T-cell (primary cell): ENCODE measurements at places on chromosomes 4 and X. TPM values are rescaled to one million over a fixed set of nuclear protein-coding genes. Genes with fewer than 3 reads are reported as not detected.

DNA sequence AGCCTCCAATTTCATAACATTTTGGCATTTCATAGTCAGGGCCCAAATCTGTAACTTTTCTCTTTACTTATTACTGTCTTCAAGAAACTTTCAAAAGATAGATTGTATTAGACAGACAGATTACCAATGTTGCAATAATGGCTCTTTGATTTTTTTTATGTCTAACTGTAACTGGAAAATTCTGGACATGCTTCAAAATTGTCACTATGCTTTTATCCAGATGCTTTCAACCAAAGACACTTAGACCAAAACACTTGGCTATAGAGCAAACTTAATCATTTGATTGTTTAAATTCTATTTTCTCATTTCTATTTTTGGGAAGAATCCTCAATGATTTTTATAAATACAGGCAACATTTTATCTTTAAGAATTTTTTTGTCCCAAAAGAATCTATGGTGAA lies 10.4 kb downstream of the ZXDA start:
- DNase-seq, result no peak

- DNase-seq, result no peak
Measured at GRCh38 chr4:60187428-60187827, 1012.7 kb upstream of the ADGRL3 start.

The FMR1NB gene
- total RNA-seq, result not detected

The ASB12 gene
- total RNA-seq, result not detected

GRCh38 chrX:68238568-68238967 lies 194.7 kb downstream of the OPHN1 start:
- no peak for DNase-seq

- DNase-seq, result no peak
Measured at GRCh38 chr4:161061046-161061445, 1102.8 kb downstream of the FSTL5 start.

DNA sequence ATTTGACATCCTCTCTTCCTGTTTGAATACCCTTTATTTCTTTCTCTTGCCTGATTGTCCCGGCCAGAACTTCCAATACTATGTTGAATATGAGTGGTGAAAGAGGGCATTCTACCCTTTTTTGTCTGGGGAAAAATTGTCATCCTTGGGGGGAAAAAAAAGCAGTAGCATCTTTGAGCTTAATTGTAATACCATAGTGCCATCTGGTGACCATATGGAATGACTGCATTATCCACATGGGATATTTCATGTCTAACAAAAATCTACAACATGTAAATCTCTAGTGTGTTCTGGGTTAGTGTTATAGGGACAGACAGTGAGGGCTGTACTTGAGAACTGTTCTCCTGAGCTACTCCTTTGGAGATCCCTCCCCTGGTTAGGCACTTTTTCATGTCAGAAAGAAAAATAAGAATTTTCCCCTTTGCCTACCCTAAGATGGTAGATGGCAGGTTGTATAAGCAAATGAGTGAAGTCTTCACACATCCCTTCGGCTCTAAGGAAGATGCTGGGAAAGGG lies 26.0 kb downstream of the CAPN6 start:
- no peak for DNase-seq

DNA sequence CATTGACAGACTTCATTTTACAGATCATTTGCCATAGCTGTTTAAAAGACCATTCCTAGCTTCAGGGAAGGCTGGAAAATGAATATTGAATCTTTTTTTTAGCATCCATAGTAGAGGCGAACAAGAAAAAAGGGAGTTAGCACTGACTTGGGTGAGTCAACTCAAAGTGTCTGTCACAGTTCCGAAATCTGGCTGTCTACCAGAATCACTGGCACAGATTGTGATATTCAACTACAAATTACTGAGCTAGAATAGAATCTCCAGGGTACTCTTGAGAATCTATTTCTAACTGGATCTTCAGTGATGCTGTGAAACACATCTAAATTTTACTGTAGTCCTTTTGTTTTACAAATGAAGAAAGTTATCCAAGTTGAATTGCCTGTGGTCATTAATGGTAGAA lies 31.5 kb downstream of the SEC24B start:
- no peak for DNase-seq
